ENCODE measurements at places on chromosomes 3 and 15. TPM values are rescaled to one million over a fixed set of nuclear protein-coding genes. Genes with fewer than 3 reads are reported as not detected.

IMPG2 gene
- 0.29 TPM for total RNA-seq

GRCh38 chr15:89321521-89322410 is 12.9 kb downstream of the POLG start:
- DNase-seq: no peak

PLA2G4E gene
- total RNA-seq: 1.5 TPM

BNC1 gene
- total RNA-seq: 3.1 TPM

ALDH1A2 gene
- total RNA-seq: 27.3 TPM

- no peak for DNase-seq
Measured at GRCh38 chr3:27293939-27294338, 75.2 kb downstream of the NEK10 start.

DNA sequence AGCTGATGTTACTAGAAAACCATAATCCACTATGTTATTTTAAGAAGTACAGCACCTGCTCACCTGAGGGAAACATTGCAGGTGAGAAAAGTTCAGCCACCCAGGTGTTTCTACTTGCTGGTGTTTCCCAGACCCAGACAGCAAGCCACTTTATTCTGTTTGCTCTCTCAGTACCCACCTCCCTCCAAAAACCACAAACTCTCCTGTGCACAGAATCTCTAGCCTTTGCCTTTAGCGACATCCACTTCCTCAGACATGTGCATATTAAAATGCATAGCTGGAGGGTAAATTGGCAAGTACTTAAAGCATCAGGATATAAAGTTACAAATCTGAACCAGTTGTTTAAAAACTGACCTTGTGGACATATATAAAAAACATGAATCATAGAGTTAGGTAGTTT is 36.7 kb downstream of the VGLL3 start:
- no peak for DNase-seq

DNA sequence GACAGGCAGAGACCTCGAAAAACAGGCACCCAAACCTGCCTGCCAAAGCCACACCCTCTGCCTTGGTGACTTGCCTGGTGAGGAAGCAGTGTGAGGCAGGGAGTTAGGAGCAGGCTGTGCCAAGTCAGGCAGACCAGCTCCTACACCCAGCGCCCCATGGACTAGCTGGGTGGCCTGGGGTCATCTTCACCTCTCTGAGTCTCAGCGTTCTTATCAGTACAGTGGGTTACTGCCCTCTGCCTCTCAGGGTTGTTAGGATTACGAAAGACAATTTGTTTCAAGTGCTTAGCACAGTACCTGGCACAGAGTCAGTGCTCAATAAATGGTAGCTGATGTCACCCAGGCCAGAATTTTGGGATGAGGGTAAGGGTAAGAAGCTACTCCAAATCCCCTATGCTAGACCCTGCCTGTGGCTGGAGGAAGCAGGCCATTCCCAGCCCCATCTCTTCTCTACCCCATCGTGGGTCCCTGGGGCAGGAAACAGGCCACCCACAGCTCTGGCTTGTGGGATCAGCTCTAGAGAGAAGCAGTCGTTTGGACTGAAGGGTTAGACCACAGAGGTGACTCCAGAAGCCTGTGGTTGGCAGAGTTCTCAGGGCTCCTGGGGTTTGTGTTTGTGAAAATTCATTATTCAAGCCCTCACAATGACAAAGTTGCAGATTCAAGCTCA is 10.1 kb downstream of the SLC51B start:
- DNase-seq: no peak

LZTFL1 gene
- 22.8 TPM for total RNA-seq

REC114 gene
- total RNA-seq: not detected

DNA sequence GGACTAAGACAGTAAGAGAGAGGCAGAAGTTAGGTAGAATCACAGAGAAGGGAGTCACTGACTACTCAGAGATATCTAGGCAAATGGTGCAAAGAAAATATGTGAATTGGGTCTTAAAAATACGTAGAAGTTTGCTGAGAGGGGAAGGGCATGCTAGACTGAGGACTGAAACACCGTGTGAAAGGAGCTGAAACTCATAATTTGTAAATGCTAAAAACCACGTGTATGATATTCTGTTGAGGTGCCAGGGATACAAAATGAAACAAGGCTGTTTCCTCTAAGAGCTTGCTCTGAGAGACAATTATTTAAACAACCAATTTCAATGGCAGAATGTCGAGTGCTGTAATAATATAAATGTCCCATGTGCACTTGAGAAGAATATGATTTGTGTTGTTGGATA is 47.2 kb downstream of the NCK1 start:
- DNase-seq: no peak

ZIC1 gene
- total RNA-seq: not detected

CTXN2 gene
- total RNA-seq: not detected

- no peak for DNase-seq
Measured at GRCh38 chr3:72678867-72679266, 169.4 kb downstream of the SHQ1 start.

Measured in upper lobe of right lung (tissue), 1 donor.